ENCODE measurements at places on chromosomes 4 and X. TPM values are rescaled to one million over a fixed set of nuclear protein-coding genes. Genes with fewer than 3 reads are reported as not detected.
A peak's percentile ranks its signal among the peaks of the same experiment; 100 is the strongest.

GRCh38 chr4:119525771-119526712 is 102.6 kb downstream of the PDE5A start:
- peak; percentile 52 for DNase-seq

CSAG1 gene
- total RNA-seq = not detected

GRCh38 chr4:13169731-13170525 is 314.2 kb downstream of the RAB28 start:
- no peak for DNase-seq

DNA sequence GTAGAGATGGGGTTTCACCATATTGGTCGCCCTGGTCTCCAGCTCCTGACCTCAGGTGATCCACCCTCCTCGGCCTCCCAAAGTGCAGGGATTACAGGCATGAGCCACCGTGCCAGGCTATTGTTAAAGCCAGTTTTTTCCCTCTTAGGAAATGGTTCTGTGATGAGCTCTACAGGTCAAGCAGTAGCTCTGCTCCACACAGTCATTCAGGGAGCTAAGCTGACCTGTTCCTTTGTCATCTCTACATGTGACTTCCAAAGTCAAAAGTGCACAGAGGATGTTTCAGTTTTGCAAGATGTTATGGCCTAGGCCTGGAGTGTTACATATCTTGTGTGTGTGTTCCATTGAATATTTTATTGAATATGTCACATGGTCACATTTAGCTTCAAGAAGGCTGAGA is 11.4 kb downstream of the MCUB start:
- no peak for DNase-seq

DNA sequence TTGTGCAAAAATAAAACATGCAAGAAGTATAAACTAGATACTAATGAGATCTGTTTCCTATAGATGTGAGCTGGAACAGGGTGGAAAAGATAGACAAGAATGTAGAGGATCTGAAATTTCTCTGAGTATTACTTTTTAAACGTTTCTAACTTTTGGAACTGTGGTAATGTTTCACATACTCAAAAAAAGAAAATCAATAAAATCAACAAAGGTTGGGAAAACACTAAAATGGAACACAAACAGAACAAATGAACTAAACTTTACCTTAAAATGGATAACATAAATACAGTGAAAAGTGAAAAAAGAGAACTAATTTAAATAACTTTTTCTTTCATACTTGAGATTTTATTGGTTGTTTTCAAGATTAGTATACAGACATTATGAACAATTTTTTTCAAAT is 32.0 kb upstream of the MBNL3 start:
- DNase-seq = no peak

DNA sequence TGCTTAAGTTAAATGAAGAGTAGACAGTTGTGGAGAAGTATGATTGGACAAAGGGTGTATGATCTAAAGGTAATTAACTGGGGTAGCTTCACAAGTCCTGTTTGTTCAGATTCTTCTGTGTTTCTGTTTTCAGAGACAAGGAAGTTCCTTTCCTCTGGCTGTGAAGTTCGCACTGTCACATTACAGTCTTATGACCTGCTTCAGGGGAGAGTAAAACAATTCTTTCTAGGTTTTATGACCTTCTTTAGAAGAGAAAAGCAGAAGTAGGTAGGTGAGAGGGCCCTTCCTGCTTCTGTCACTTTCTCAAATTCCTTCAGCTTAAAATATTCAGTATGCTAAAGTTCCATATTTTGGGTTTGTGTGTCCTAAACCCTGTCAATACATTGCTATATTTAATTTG is 211.9 kb downstream of the SOX3 start:
- DNase-seq = no peak

DNA sequence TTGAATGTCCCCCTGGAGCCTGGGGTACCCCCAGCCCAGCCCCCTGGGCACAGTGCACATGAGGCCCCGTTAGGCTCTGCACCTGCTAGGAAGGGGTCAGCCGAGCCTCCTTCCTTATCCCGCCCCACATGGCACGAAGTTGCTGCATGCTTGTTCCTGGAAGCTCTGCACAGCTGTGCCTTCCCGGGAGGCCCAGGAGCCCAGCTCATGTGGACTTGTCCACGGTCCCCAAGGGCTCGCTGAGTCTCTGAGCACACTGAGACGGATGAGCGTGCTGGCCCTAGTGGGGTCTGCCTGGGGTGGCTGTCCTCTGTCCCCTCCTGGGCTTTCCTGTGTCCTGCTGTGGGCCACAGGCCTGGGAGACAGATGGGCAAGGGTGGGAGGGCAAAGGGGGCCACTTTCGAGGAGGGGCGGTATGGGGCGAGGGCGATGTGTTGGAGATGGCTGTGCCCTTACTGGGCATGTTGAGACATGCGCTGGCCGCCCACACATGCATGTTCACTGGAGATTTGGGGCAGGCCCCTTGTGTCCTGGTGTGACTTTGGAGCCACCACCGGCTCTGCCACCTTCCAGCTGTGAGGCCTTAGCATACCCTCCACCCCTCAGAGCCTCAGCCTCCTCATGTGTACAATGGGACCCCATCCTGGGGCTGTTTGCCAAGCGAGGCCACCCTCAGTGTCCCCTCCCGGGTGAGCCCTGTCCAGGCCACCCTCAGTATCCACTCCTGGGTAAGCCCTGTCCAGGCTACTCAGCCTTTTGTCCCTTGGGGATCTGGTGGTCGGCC is 237.6 kb downstream of the AFAP1 start:
- DNase-seq = no peak

PCSK1N gene
- not detected for total RNA-seq

UGT8 gene
- total RNA-seq = 0.27 TPM

GRCh38 chr4:46648088-46648744 is 258.3 kb upstream of the GABRA2 start:
- no peak for DNase-seq

GRCh38 chrX:34585561-34585960 is 71.5 kb downstream of the TMEM47 start:
- no peak for DNase-seq

- DNase-seq = peak; percentile 16
Measured at GRCh38 chr4:88728146-88728545, 30.5 kb upstream of the NAP1L5 start.

DNA sequence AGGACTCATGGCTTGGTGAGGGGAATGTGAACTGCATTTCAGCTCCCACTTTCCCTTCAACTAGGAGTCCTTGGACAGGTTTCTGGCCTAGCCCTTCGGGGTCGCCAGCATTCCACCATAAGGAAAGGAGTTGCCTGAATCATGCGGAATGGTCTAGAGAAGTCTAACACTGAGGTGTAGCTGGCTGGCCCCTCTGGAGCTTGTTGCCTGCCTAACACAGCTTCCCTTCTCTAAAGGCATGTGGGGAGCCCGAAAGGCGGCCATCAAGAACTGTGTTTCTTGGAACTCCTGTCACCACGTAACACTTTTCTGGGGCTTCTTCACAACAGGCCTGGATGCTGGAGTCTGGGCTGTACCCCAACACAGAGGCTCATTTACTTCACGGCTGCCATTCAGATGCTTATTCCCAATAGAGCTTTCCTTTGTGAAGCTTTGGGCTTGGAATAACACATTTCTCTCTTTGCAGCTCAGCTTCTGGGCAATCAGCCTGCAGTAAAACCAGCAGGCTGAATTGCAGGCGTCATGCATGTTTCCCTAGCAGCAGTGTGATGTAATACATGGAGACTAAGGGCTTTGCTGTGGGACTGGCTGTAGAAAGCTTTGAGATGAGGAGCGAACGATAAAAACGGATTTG is 5.4 kb downstream of the GABRQ start:
- DNase-seq = peak; percentile 2

LAGE3 gene
- total RNA-seq = 31.6 TPM

- no peak for DNase-seq
Measured at GRCh38 chr4:113272523-113272922, 223.1 kb downstream of the ANK2 start.

ABCG2 gene
- total RNA-seq = 0.90 TPM

GRCh38 chr4:104749062-104749461 is 254.4 kb upstream of the CXXC4 start:
- DNase-seq = no peak

GRCh38 chr4:79915246-79915645 is 157.8 kb downstream of the ANTXR2 start:
- no peak for DNase-seq

RBMXL3 gene
- not detected for total RNA-seq

DNA sequence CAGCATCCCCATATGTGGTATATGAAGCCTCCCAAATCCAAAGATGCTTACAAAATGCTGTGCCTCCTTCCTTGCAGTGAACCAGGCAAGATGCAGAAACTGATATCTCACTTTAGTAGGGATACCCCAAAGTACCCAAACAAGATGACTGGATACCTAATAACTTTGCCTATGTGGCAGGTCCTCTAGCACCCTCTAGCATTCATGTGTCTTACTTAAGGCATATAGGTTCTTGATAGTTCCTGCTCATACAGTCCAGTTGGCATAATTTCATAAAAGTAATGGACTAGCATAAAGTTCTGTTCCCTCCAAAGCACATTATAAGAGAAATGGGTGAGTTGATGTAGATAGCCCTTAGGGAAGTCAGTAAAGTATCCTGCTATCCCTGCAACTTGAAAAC is 36.8 kb upstream of the SPP1 start:
- DNase-seq = no peak

TLR3 gene
- 3.3 TPM for total RNA-seq

DNA sequence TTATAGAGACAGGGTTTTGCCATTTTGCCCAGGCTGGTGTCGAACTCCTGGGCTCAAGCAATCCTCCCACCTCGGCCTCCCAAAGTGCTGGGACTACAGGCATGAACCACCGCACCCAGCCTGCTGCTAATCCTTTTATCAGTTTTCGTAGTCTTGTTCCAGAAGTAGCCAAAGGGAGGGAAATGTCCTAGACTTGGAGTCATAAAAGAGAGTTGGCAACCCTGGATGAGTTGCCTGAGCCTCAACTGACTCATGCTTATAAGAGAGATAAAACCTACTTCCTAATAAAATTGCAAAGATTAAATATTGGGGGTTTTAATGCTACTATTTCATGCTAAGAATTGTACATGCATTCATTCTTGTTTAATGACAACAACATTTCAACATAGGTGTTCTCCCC is 44.3 kb downstream of the CD40LG start:
- peak; percentile 43 for DNase-seq

GRCh38 chr4:84167093-84167492 is 332.0 kb downstream of the NKX6-1 start:
- no peak for DNase-seq

GRCh38 chrX:100363896-100364295 is 46.2 kb downstream of the PCDH19 start:
- no peak for DNase-seq

AMBN gene
- not detected for total RNA-seq

DNA sequence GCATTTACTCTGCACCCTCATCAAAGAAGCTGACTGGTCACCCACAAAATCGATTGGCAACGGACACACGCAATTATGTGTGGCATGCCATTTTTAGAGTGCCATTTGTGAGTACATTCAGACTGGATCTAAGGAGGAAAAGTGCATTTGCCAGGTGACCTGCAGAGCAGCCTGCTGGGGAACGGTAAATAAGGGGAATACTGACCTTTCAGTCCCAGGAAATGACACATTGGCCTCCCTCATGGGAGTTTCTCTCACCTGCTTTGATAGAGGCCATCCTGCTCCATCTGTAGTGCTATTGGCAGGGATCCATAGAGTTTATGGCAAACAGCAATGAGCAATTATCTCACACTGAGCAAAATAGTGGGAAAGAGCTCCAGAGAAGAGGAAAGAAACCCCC is 127.8 kb downstream of the DDX53 start:
- no peak for DNase-seq

DNA sequence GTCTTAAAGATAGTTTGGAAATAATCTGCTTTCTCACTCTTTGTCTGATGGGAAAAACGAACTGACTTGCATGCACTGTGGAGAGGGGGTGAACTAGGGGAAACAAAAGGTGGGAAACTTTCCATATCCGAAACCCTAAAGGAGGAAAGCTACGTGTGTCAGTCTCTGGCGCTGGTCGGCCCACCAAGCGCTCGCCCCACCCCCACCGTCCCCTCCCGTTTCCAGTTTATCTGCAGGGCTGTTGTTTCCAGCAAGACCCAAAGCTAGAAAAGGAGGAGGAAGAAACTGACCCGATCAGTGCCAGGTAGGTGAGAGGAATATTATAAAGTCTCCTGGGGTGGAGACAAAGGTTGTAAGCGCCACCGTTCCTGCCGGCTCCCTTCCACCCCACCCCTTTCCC is 552 bp downstream of the TCEAL9 start:
- no peak for DNase-seq

BGN gene
- 133 TPM for total RNA-seq

- DNase-seq = no peak
Measured at GRCh38 chrX:111759686-111760085, 78.7 kb downstream of the ALG13 start.

Data from fibroblast of the aortic adventitia (primary cell).